ENCODE measurements at places on chromosomes 3 and 15.

DNA sequence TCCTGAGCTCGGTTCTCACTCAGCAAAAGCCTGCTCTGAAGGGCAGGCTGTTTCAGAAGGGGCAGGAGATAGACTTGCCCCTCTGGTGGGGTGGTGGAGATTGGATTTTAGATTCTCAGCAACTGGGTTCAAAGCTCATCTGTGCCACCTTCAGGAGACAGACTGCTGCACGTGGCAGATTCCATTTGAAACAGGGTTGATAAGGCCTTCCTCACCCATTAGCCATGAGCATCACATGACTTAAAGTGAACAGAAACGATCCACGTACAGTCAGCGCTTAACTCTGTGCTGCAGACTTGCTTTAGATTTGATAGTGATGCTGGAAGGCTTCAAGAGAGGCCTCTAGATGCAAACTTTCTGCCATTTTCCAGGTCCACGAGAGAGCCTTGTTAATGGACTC lies 35.0 kb upstream of the MGLL start:
- peak; percentile 44 for DNase-seq

DNA sequence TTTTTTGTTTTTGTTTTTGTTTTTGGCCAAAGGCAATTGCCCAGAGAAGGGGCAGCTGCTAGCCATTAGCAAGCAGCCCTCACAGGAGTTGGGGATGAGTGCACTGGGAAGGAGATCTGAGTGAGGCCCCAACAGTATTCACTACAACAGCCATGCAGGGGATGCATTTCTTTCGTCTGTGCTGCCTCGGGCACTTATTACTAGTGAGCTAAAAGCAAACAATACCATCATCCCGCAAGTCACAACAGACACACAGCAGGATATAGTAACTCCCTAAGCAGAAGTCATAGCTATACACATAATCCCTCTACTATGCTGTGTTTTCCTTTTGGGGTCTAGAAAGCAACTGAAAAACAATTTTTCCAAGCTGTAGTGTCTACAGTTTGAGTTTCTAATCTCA lies 27.2 kb downstream of the CRTAP start:
- no peak for DNase-seq

DNA sequence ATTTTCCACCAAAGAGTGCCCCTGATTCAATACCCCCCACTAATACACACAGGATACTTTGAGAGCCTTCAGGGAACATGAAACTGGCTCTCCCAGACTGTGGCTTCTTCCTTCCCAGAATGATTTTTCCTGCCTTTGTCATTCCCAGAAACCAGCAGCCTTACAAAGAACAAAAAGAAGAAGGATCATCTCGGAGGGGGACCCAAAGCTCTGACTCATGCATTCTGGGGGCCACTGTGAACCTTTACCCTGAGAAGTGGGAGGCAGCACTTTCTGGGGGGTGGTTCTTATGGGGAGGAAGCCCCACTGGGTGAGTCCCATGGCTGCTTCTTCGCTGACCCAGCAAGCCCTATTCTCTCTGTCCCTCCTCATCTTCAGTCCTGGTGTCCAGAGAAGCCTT lies 44.7 kb upstream of the RAD18 start:
- no peak for DNase-seq

DNA sequence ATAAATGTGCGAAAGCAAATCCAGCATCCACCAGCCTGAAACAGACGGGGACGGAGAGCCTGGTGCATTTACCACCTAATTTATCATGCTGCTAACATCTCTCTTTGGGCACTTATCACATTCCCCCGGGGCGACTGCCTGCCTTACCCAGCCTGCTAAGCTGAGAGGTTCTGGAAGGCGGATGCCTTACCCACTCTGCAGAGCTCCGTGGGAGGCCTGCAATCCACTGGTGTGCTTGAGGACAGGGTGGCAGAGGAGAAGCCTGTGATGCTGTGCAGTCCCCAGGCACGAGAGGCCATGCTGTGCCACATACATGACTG lies 25.5 kb downstream of the MGLL start:
- no peak for DNase-seq

DNA sequence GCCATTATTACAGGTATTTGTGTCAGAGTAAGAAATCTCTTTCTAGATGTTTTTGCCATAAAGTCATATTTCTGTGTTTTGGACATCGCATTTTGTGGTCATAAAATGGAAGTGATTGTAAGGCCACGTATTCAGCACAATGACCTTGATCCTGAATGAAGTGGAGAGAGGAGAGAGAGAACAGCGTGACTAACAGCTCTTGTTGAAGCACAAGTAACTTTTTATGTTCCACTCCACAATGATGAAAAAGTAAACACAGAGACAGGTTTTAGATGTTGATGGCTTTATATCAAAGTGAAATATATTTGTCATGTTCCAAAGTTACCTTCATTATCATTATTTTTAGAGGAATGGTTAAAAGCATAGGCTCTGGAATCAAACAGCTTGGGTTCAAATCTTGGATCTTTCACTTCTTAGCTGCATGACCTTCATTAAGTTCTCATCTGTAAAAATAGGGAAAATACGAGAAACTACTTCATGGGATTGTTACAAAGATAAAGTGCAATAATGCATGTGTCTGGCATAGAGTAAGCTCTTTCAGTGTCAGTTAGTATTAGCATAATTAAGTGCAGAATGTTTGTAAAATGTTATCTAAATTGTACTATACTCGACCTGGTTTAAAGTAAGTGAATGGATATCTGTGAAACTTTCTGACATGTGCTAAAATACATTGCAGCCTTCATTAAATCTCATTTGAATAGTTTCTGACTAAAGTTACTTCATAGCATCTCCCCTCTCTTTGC lies 341.5 kb upstream of the DNAJC19 start:
- no peak for DNase-seq

DNA sequence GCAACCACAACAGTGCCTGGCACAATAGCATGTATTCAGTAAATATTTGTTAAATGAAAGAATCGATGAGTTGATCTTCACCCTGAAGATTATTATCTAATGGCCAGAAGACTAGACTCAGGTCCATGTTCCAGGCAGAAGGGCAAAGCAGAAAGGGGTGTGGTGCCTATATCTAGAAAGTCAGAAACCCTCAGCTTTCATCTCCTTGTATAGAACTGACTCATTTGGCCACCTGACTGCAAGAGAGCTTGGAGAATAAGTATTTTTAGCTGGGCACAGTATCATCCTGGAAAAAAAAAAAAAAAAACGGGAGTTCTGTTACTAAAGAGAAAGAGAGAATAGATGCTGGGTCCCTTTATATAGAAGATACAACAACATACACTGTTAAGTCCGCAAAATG lies 69.7 kb upstream of the SPRED1 start:
- DNase-seq, result no peak

- no peak for DNase-seq
These were observed 120.6 kb downstream of the ATG7 start for GRCh38 chr3:11392860-11393114.

DNA sequence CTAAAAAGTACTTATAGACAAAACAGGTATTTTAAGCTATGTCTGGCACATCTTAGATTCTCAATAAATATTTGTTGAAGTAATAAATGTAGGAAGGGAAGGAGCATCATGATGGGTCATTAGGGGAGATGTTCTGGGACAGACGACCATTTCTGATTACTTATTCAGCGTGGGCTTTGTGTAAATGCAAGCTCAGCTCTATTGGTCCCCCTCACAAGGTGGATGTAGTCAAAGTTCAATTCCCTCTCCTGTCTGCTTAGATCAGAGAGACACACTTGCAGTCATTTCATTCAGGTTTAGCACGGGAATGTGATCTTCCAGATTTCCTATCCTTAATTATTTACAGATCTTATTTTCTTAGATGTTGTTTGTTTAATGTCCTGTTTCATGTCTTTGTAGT lies 7.5 kb downstream of the GAP43 start:
- DNase-seq, result no peak

GRCh38 chr3:149373235-149374125 lies 4.0 kb downstream of the TM4SF1 start:
- no peak for DNase-seq

- DNase-seq, result peak; percentile 71
These were observed 89.9 kb downstream of the IQSEC1 start for GRCh38 chr3:12983319-12983718.

DNA sequence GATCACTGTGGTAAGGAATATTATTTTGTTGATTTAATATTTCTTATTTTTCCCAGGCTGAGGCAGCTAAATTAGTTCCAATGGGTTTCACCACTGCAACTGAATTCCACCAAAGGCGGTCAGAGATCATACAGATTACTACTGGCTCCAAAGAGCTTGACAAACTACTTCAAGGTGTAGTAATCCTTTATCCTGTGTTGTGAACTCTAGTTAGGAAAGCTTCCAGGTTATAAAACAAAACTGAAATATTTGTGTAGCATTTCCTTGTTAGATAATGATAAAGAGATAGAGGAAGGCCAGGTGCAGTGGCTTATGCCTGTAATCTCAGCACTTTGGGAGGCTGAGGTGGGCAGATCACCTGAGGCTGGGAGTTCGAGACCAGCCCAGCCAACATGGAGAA lies 11.1 kb downstream of the RAD51 start:
- DNase-seq, result no peak

DNA sequence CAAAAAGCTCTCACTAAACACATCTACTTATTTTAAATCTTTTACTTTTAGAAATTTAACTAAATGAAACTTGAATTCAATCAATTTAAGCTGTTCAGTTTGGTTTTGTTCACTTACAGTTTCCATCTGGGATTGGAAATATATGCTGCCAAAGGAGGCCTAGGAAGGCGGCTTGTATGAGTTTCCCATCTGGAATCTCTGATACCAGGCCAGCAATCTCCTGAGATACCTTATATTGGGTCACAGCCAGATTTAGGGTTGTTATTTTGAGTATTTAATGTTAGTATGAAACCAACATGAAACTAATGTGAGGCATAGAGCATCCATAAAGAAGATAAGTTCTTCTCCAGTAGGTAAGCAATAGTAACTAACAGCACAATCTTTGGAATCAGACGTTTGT lies 94.6 kb downstream of the GMNC start:
- no peak for DNase-seq

- peak; percentile 51 for DNase-seq
These were observed 261.8 kb upstream of the GOLGA6L4 start for GRCh38 chr15:83973816-83974215.

DNA sequence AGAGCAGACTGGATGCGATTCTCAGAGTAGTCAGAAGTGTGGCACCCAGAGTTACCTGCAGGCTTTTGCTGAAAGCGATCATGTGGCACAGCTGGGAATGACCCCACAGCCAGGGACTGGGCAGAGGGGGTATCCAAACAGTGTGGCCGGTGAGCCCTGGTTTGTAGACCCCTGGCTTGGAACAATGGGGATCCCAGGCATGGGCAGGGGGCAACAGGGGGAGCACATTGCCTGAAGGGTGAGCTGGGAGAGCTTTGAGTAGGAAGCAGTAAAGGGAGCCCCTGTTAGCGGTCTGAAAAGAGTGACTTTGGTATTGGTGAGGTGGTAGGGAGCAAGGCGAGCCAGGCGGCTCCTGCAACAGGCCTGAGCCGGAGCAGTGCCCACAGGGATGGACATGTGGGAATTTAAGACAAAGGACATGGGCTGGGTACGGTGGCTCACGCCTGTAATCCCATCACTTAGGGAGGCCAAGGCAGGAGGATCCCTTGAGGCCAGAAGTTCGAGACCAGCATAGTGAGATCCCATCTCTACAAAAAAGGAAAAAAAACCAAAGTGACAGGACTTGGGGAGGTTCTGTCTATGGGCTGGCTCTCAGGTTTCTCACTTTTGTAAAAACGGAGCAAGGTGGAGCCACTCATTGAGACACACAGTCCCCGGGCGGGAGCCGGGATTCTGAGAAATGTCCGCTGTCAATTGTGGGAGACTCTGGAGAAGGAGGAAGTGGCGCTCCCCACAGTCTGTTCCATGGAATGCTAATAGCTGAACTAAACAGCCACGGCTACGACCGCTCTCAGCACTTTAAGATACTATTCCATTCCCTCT lies 223.8 kb upstream of the LYSMD4 start:
- DNase-seq, result no peak

GRCh38 chr15:85800478-85801123 lies 5.9 kb upstream of the KLHL25 start:
- peak; percentile 87 for DNase-seq

DNA sequence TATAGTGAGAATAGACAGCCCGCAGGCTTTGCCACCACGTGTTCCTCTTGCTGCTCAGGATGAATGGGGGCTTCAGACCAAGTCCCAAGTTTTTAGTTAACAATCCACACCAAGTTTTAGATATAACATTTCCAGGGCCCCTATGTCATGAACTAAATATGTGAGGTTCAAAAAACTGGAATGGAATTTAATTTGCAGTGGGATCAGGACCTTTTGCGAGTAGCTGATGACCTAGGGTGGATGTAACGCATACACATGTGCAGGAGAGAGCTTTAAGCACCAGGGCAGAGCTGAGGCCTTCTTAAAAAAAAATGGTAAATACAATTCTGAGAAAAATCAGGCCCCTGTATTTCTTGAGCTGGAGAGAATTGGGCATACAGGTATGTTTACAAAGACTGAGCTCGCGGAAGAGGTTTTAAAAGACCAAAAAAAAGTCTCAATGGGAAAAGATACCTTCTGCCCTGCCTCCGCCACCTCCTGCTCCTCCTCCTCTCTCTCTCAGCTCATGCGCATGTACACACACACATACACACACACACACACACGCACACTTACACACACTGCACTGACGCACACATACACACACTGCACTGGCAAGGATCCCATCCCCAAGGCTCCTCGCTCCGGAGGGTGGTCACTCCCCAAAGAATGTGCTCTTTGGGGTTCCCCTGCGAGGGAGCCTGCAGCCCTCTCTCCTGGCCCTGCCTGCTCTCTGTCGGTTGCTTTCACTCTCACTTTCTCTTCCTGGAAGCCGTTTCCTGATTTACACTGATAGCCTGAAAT lies 48.2 kb upstream of the IGF1R start:
- DNase-seq, result no peak

GRCh38 chr3:58333206-58334012 lies 717 bp downstream of the PXK start:
- DNase-seq, result peak; percentile 17

DNA sequence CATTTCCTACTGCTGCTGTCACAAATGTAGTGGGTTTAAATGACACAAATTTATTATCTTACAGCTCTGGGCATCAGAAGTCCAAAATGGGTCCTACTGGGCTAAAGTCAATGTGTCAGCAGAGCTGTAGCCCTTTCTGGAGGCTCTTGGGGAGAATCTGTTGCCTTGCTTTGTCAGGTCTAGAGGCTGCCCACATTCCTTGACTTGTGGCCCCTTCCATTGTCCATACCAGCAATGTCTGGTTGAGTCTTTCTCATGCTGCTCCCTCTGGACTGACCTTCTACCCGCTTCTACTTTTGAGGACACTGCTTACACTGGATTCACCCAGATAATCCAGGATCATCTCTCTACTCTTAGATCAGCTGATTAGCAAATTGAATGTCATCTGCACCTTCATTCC lies 3.0 kb downstream of the IL12A start:
- DNase-seq, result peak; percentile 19

- no peak for DNase-seq
These were observed 134.1 kb upstream of the MEF2A start for GRCh38 chr15:99431661-99432091.

Data from NCI-H82 (cell line).